ENCODE measurements at places on chromosomes 11 and 22.

- DNase-seq, result no peak
Observed at GRCh38 chr11:62573006-62573591, 592 bp downstream of the EEF1G start.

- DNase-seq, result peak; percentile 32
Observed at GRCh38 chr11:85663080-85663752, 1.7 kb downstream of the CREBZF start.

DNA sequence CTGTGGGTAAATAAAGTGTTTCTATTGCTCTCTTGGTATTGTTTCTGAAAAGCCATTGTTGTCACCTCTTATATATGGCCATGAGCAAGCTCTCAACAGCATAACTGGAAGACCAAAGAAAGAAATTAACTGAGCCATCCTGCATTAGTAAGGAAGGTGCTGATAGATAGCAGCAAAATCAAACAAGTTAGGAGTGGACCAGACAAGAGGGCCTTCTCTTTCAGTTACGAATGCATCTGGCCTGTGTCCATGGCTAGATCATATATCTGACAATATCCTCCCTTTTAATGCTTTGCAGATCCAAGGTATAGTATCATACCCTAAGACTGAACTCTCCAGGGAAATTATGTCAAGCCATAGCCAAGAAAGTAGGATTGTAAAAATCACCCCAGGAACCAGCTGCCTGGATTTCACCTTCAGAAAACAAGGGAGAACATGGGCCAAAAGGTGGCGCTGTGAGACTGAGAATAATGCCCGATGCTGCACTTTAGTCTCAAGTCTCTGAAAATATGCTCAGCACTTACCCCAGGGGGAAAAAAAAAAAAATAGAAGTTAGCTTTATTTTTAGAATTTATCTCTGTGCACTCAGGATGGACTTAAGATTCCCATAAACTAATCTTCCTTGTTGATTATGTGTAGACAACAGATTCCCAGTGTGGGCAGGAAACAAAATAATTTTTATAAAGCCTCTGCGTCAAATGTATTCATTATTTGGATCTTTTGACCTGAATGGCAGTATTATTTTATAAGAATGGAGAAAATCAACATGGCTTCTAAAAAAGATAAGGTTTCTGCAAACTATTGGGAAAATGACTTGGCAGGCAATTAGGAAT, 415.1 kb downstream of the ETS1 start:
- peak; percentile 68 for DNase-seq

GRCh38 chr11:64391839-64392238, 32.9 kb downstream of the RPS6KA4 start:
- DNase-seq, result no peak
